A172 (cell line): ENCODE measurements at places on chromosomes 6 and 20.

GRCh38 chr6:133052465-133052864 lies 188.7 kb upstream of the EYA4 start:
- DNase-seq: no peak

DNA sequence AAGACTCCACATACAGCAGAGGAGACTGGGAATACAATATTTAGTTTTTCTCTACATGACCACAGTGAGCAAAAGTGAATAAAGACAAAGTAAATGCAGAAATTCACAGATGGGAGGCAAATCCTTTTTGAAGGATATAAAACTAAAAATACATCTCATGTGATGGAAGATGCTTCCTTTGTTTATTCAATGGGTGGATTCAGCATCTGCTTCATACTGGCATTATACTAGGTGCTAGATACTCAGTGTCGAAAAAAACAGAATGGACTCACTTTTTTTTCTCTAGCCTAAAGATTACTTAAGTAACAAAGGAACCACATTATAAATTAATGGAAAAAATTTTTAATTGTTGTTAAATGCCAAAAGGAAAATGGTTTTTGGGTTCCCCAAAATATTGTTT lies 216.2 kb downstream of the TRDN start:
- no peak for DNase-seq

GRCh38 chr6:29183594-29183993 lies 12.9 kb downstream of the OR2J2 start:
- no peak for DNase-seq

DNA sequence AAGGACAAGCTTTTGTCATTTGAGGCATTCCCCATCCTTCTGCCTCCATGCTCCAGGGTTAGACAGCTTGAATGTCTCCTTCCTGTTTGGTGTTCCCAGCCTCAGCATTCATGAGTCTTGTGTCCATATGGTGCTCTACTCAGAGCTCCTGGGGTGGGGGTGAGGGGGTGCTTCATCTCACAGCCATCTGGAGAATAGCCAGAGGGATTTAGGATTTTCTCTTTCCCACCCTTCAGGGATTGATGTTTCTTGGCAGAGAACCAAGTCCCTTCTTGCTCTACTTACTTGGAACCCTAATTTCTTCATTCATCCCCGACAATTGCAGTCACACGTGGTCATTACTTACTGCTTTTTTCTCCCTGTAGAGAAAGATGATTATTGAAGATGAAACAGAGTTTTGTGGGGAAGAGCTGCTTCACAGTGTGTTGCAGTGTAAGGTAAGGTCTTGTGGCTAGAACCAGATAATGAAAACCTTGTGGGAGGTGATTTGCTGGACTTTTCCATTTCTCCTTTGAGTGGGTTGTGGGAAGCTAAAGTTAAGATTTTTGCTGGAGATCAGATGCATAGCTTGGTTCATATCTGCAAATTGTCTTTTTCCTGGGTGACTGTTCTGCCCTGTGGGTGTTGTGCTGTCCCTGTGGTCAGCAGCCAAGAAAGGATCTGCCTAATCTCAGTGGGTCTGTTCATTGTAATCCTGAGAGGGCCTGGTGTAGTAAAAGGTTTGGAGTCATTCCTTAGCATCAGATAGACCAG lies 18.6 kb downstream of the CMTR1 start:
- DNase-seq: no peak

DNA sequence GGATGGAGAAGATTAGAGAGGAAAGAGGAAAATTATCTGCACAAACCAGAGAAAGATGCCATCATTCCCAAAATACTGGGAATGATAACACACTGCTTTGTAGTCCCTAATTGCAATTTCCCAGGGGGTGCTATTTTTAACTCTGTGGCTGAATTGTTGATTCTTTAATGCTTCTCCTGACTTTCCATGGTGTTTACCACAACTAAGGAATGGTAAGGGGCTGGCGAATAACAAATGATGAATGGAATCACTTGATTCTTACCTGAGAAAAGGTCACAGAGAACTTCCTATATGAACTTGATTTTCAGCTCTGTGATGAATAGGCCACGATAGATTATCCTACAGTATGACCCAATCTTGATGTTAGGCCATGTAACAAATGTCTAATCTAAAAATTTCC lies 22.0 kb upstream of the IGF2R start:
- no peak for DNase-seq

- peak; percentile 55 for DNase-seq
Observed at GRCh38 chr6:130872250-130873095, 45.3 kb downstream of the SMLR1 start.

DNA sequence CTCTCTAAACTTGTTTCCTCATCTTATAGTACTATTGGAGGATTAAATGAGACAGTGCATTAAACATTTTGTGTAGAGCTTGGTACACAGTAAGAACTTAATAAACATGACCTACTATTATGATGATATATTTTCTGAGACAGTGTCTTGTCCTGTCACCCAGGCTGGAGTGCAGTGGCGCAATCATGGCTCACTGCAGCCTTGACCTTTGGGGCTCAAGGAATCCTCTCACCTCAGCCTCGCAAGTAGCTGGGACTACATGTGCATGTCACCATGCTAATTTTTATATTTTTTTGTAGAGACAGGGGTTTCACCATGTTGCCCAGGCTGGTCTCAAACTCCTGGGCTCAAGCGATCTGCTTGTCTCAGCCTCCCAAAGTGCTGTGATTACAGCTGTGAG lies 72.1 kb downstream of the LYRM4 start:
- DNase-seq: no peak

DNA sequence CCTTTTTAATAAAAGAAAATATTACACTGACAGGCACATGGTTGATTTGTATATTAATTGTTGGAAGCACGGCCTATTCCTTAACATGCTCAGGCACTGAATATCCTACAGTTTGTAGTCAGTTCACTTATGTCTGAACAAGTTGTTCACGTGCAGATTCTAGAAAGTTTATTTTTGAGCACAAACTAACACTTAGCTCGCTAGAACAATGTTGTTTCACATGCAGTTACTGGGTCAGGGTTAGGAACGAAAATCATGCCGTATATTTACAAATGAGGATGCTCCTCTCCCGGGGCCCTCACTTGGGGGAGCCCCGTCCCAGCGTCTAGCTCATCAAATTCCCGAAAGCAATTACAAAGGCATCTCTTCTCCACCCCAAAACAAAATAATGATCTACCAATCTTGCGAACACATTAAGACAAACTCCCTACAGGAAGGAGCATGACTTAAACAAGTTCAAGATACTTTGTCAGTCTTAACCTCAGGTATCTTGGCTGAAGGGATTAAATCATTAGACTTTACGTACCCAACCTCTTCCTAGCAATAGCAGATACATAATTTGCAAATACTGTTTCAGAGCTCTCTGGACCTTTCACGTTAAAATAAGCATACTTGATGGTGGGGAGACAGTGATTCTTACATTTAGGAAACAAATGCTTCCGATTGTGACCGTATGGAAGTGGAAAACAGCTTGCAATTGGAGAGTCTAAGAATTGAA lies 1.5 kb downstream of the MAP7 start:
- DNase-seq: no peak

DNA sequence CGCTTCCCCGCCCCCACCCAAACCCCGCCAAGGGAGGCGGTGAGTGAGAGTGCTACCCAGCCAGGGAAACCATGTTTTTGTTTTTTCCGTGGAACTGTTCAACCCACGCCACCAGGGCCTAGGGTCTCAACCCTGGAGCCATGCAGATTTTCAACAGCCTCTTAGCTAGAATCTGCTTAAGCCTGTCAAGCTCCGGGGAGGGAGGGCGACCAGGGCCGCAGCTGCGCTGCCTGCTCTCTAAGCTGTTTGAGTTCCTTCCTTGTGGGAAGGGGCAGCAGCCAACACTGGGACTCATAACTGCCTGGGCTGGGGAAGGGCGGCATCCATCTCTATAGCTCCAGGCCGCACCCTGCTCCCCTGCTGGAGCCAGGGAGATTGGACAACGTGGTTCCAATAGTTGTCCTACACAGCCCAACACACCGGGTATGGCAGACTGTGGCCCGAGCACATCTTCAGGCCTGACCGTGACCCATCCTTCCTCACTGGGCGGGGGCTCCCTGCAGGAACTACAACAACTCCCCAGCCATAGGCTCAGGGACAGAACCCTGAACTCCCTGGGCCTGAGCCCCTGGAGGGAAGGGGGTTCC lies 1065.7 kb upstream of the MANEA start:
- DNase-seq: no peak
